ENCODE measurements at places on chromosomes 11 and 22.
A peak's percentile ranks its signal among the peaks of the same experiment; 100 is the strongest.

- no peak for DNase-seq
Observed at GRCh38 chr11:34413263-34413662, 25.5 kb upstream of the CAT start.

GRCh38 chr11:129853518-129854231 lies 38.0 kb downstream of the TMEM45B start:
- DNase-seq: no peak

DNA sequence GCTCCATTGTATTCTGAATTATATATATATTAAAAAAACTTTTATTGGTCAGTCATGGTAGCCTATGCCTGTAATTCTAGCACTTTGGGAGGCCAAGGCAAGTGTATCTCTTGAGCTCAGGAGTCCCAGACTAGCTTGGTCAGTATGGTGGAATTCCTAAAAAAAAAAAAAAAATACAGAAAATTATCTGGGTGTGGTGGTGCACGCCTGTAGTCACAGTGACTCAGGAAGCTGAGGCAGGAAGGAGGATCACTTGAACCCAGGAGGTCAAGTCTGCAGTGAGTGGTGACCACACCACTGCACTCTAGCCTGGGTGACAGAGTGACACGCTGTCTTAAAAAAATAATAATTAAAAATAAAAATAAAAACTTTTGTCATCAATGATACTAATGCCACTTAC lies 133.2 kb downstream of the FAT3 start:
- no peak for DNase-seq

DNA sequence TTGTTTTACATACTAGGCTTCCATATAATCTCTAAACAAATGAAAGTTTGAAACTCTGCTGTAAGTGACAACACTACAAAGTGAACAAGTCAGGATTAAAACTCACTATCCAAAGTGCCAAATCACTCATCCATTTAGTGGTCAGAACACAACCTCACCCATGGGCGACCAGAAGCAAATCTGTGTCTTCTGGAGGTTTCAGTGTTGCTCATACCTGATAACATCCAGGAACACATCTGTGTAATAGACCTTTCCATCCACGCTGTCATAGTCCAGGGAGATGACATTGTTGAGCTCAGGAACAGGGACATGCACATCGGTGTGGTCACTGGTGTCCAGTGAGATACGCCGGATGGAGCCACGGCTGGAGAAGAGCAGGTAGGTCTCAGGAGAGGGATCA lies 28.5 kb upstream of the CKAP5 start:
- no peak for DNase-seq

DNA sequence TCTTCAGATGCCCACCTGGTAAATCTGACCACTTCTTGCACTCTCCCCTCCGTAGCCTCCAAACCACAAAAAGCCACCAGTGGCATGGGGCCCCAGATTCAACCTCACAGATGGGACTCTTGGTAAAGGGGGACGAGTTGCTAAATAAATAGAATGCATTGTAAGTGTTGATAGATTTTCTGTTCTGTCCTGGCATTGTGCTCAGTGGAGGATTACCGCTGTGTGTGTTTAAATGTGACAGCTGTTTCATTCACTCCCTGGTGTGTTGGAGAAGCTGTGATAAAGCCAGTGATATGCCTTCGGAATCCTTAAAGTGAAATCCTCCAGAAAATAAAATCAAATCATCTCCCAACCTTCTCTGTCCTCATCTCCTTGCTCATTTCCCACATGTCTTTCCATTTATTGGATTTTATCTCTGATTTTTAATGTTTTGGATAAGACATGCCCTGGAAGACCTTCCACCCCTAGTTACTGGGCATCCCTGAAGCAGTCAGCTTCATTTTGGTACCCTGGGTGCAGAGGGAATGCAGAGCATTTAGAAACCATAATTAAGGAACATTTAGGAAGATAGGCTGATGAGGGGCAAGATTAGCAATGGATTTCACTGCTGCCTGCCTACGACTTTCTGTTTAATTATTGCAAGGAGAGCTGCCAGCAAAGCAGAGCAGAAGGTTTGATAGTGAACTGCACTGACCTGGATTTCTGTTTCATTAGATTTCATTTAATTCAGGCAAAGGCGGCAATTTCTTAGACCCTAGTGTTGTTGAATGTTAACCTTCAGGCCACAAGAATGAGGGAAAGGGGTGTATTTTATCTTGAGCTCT lies 460.9 kb upstream of the KIRREL3 start:
- no peak for DNase-seq

- no peak for DNase-seq
Observed at GRCh38 chr22:37999640-38000272, 15.4 kb upstream of the SOX10 start.

DNA sequence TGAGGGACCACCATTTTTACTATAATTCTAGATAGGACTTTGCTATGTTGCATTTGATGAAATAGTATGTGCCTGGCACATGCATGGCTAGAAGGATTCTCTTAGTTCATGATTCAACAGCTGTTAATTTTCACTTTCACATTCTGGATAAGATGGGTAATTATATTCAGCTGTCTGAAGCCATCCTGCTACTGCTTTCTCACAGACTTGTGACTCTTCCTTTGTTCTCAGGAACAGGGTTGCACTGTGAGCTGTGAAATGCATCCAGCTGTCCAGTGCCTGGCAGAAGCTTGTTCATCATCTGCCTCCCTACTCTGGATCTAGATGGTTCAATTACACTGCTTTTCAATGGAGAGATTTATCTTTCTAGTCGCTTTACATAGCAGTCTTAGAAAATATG lies 610.1 kb upstream of the ANO5 start:
- DNase-seq: no peak

DNA sequence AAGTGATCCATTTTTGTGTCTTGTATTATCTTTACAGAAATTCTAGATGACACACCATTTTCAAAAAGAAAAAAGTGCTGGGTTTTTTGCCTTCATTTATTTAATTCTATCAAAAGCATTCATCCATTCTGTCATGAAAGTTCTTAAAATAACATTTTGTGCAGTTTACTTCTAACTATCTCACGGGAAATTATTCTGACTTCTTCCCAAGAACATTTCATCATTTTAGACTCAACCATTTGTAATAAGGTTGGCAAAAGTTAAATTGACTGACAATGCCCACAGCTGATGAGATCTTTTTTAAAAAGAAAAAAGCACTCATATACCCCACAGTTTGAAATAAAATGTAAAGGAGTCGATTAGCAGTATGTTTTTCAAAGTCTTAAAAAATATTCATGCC lies 68.5 kb downstream of the SBF2 start:
- no peak for DNase-seq

DNA sequence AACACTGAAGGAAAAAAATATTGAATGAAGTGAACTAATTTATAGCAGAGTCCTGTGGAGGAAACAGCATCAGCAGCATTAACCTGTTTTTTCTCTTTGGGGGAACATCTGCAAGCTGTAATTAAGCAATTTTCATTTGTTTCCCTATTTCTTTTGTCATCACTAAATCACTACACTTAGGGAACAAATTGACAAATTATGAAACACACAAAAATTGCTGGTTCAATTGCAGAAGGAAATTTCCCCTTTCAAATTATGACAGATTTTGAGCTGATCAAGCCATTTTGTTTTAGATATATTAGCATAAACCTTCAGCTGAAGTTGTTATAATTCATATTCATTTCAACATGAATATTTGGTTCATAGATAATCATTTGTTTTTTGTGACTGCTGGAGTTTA lies 22.2 kb upstream of the RAG2 start:
- DNase-seq: no peak

DNA sequence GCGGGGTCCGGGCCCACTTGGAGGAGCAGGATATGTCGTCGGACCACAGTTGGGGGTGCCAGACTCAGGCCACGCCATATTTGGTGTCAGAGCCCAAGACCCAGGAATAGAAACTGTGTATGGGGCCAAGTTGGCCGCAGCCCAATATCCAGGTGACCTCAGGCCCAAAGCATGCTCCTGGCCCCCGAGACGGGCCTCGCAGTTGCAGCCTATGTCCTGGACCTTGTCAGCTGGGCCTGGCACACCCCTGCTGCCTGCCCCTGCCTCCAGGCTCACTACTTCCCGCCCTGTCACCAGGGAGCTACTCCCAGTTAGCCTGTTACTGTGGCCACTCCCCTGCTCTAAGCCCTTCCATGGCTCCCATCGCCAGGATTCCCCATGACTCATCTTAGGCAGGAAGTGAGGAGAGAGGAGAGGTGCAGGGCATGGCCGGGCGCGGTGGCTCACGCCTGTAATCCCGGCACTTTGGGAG lies 23.1 kb downstream of the A4GALT start:
- DNase-seq: no peak

DNA sequence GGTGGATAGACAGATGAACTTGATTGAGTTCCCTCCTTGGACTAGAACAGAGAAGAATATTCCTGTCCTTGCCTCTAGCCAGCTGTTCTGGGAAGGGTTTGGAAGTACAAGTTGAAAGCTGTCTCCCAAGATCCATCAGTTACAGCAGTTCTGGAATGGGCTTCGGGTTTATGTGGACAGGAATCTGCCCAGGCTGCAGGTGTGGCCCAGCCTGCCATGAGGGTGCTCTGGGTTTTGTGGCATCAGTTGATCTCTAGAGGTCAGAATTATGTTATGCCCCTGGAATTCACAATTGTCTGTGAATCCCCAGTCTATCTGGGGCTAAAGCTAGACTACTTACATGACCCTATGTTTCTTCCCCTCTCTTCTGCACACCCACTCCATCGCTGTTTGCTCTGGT lies 4.9 kb upstream of the MICAL2 start:
- no peak for DNase-seq

DNA sequence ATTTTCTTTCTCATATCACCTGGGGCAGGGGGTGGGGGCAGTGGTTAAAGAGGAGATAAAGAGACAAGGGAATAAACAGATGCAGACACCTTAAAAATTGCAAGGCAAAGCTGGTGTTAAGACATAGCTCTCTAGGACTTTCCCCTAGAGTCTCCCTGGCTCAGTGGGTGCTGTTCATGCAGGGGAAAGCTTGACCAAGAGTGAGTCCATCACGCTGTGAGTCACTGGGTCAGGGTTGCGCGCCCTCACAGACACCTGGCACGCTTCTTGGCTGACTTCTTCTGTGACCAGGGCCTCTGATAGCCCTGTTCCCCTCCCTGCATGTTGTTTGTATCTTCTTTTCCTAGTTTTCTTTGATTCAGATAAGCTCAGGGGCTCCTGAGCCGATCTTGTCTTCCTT lies 31.9 kb downstream of the COMMD9 start:
- no peak for DNase-seq

GRCh38 chr11:67634366-67635230 lies 4.9 kb upstream of the NUDT8 start:
- no peak for DNase-seq

GRCh38 chr22:21045585-21046294 lies at the start of gene LRRC74B:
TSS of gene LRRC74B (plus strand) at chr22:21045946. CDS start at chr22:21045987, 41 bp downstream.
- peak; percentile 36 for DNase-seq

GRCh38 chr11:123055191-123055901 lies 6.6 kb downstream of the HSPA8 start:
- no peak for DNase-seq

DNA sequence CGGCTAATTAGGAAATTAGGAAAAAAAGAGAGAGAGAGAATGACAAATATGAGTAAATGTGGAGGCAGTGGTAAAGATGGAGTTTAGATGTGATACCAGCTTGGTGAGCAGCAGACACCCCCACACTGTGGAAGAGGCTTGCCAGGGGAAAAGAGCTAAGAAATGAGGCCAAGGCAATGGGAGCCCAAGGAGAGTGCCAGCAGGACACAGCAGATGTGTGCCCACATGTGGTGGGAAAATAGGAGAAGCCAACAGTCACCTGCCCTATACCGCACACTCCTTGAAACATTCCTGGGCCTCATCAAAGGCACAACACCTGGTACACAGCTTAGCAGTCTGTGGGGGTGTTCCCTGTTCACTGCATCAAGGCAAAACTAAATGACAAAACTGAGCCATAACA lies 104.9 kb downstream of the FAM76B start:
- DNase-seq: no peak

GRCh38 chr11:2590965-2591754 lies 108.6 kb downstream of the KCNQ1OT1 start:
- no peak for DNase-seq

- peak; percentile 8 for DNase-seq
Observed at GRCh38 chr22:32050678-32051515, 7.8 kb downstream of the SLC5A1 start.

GRCh38 chr11:6646918-6647679 lies 8.5 kb downstream of the DCHS1 start:
- no peak for DNase-seq

GRCh38 chr22:48820481-48821345 lies 1007.0 kb downstream of the BRD1 start:
- no peak for DNase-seq

DNA sequence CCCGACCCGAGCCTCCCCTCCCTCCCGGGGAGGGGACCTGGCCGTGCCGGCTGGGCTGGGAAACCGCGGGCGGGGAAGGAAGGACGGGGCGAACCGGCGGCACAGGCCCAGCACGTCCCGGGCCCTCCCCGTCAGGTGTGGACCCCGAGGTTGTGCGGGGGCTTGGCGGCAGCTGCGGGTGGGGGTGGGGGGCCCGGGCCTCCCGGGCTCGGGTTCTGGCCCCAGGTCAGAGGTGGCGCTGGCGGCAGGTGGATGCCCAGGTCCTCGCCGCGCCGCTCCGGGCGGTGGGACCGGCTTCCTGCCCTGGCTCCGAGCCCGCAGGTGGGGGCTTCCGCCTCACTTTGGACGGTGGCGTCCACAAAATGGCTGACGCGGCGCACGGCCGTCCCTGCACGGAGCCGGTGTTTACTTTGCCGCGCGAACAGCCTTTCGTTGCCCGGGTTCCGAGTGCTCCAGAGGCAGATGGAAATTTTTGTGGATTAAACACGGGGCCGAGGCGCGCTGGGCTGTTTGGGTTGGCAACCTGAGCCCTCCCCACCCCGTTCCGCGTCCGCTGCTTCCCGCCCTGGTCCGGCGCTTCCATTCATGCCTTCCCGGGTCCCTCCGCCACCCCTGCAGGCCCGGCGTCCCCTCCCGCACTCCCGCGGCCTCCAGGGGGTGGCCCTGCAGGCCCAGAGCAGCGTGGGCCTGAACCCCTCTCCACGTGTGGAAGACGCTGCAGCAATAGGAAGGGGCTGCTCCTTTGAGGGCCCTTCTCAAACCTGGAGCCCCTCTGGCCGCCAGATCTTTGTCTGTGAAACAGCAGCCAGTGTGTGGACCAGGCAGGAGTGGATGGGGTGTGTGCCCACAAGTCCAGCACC lies 92.0 kb upstream of the KCNQ1OT1 start:
- no peak for DNase-seq

DNA sequence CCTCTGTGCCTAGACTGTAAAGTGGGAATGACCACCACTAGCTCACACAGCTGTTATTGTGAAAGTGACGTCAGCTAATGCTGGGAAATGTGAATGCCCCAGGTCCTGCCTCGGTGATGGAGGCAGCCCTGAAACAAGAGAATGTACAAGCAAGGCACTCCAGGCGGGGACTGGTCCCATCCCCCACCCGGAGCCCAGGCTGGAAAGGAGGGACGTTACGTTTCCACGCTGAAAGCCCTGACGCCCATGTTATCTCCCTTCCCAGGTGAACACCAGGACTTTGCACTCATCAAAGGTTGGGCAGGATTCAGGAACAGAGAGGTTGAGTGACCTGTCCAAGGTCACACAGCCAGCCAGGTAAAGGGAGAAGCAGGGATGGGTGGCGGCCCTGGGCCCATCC lies 784 bp downstream of the SULT4A1 start:
- no peak for DNase-seq

- no peak for DNase-seq
Observed at GRCh38 chr22:23147617-23148387, 2.5 kb downstream of the RAB36 start.
